Mucosa of gallbladder (tissue), 1 donor: ENCODE measurements at places on chromosomes 2 and 18. TPM values are rescaled to one million over a fixed set of nuclear protein-coding genes. Genes with fewer than 3 reads are reported as not detected.

Gene SP5
- total RNA-seq, result 1.8 TPM

Gene UGT1A5
- 2.0 TPM for total RNA-seq

Gene TTL
- 31.8 TPM for total RNA-seq

Gene POTEI
- 0.03 TPM for total RNA-seq

Gene CRACDL
- 18.4 TPM for total RNA-seq

Gene EFR3B
- total RNA-seq, result 1.8 TPM

GRCh38 chr2:26100384-26100783, 66.5 kb downstream of the RAB10 start:
- DNase-seq, result no peak

- DNase-seq, result no peak
These were observed 126.9 kb downstream of the KCNJ3 start for GRCh38 chr2:154825358-154825757.

GRCh38 chr2:174768557-174768956, 4.3 kb upstream of the CHRNA1 start:
- DNase-seq, result no peak

DNA sequence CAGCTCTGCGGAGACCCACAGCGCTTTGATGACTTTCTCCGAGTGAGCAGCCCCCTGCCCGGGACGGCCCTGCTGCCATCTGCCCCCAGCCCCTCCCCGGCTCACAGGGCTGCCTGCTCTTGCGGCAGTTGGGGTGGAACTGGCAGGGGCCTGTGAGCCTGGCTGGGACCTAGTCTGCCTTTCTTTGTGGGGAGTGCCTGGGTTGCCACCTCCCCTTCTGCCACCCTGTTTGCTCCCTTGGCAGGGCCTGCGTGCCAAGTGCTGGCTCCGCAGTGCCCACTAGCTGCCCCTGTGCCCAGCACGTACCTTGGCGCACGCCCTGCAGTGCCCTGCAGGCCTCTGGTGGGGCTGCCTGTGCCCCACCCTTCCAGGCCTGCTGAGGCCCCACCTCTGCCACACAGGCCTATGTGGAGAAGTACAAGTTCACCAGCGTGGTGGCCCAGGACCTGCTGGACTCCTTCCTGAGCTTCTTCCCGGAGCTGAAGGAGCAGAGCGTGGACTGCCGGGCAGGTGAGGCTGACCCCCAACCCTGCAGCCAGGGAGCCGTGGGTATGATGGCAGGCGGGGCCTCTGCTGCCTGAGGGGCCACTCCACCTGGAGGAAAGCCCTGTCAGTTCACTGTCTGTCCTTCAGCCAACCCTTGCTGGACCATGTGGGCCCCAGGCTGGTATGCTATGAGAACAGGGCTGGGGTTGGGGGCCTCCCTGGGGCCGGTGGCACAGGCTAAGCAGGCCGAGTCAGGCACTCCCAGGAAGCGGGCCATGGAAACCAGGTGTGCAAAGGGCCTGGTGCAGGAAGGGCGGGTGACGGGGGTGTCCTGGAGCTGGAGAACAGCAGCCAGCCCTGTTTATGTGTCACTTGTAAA, 7.0 kb downstream of the RNPEPL1 start:
- no peak for DNase-seq

- no peak for DNase-seq
These were observed 63.4 kb downstream of the FAM168B start for GRCh38 chr2:131029812-131030211.

- DNase-seq, result peak; percentile 56
These were observed at the start of gene YES1 for GRCh38 chr18:811892-812375. TSS of gene YES1 (minus strand) at chr18:812242. CDS start at chr18:756827, 55,415 bp downstream.

DNA sequence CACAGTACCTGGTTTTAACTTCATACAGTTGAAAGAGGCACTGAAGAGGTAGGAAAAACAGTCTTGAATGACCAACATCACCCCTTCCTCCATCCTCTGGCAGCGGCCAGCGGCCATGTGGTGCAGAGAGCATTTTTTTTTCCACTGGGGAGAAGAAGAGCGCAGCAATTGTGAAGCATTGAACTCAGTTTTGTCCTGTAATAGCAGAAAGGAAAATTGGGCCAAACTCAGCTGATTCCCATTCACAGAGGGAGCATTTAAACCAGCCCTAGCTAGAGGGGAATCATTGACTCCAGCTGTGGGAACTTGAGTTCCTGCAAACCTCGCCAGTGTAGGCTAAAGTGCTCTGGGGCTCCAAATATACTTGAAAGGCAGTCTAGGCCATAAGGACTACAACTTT, 316.6 kb upstream of the CHST9 start:
- no peak for DNase-seq

DNA sequence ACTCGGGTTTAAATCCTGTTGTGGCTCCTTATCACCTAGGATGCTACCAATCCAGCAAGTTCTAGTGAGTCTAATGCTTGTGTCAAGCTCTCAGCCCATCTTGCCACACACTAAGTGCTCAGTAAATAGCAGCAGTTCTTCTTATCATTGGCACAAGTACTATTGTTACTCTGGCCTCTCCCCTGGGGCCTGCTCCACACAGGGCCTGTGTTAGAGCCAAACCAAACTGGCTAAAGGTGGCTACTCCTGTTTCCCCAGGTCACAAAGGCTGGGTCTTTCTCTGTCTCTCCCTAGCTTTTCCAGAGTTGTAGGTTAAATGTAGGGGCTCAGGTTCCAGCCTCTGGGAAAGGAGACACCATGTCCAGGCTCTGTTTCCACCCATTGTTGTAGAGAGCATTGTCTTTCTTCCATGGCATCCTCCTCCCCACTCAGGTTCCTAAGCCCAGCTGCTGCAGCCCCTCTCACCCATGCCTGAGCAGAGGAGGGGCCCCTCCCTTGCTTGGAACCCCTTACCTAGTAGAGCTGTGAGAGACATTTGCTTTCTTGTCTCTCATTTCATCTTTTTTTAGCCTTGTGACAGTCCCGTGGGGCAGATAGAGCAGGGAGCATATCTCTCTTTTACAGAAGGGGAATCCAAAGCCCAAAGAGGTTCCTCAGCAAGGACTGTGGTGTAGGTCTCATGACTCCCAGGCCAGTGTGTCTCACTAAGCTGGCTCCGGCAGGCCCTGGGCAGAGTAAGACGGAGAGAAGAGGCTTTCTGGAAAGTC, 56.4 kb upstream of the OTOF start:
- no peak for DNase-seq

DNA sequence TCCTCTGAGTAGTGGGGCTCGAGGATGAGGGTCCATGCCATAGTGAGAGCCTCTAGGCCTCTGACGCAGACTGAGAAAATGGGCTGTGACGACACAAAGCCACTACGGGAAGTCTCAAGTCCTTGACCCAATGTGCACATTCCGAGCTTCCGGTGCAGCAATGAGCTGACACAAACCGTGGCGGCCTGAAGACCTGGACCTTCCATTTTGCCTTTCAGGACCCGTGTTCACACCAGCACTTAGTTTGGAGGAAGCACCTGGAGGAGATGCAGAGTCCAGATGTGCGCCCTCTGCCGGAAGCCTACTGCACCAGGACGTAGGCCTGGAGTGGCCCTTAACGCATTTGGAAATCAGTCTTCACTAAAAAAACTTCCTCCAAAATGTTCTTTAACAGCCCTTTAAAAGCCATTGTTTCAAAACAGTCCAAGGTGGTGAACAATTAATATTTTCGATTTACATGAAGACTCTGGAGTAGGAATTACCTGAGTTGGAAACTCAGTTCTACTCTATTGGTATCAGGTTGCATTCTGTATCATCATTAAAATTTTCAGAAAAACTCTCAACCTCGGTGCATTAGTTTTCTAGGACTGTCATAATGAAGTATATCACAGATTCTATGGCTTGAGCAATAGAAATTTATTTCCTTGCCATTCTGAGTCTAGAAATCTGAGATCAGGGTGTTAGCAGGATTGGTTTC, 33.9 kb downstream of the BMP10 start:
- peak; percentile 60 for DNase-seq
